ENCODE measurements at places on chromosomes 7 and 10.

DNA sequence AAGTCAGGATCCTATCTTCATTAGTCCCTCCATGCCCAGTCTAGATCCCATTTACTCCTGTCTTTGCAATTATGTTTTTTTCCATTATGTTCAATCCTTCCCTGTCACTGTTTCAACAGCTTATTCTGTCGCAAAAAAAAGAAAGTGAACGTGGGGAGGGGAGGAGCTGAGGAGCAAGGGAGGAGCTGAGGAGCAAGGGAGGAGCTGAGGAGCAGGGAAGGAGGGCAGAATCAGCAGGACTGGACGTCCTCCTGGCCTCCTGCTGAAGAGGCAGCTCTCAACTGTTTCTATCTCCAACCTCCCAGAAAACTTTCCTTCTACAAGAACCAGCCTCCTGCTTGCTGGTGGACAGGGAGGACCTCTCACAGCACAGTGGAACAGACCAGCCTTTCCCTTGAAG lies 26.0 kb downstream of the LARP4B start:
- no peak for DNase-seq

DNA sequence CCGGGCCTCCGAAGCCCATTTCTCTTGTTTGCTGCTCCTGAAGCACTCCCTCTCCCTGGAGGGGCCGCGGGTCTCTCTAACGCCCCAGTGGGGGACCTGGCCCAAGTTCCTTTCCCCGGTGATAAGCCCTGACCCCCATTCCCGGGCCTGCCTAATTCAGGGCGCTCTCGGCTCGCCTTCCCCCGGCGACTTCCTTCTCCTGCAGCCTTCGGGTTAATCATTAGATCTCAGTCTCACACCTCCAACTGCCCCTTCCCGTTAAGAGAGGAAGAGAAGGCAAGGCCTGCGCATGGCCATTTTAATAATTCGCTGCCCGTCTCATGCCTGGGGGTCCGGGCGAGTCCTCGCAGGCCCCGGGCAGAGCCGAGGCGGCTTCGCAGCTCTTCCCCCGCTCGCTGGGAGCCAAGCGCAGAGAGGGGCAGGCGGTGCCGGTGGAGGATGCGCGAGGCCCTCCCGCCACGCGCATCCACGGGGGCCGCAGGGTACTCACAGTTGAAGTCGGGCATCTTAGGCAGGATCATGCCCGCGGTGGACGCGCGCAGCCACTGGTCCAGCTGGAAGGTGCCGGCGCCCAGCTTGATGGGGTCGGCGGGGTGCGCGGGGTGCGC lies 1.2 kb downstream of the MNX1 start:
- no peak for DNase-seq

- no peak for DNase-seq
These were observed 100.0 kb upstream of the AMPH start for GRCh38 chr7:38731215-38731614.

- no peak for DNase-seq
These were observed 305.0 kb upstream of the LRGUK start for GRCh38 chr7:133822001-133822641.
